COR-L47 (cell line): ENCODE measurements at places on chromosomes 2 and 18.

DNA sequence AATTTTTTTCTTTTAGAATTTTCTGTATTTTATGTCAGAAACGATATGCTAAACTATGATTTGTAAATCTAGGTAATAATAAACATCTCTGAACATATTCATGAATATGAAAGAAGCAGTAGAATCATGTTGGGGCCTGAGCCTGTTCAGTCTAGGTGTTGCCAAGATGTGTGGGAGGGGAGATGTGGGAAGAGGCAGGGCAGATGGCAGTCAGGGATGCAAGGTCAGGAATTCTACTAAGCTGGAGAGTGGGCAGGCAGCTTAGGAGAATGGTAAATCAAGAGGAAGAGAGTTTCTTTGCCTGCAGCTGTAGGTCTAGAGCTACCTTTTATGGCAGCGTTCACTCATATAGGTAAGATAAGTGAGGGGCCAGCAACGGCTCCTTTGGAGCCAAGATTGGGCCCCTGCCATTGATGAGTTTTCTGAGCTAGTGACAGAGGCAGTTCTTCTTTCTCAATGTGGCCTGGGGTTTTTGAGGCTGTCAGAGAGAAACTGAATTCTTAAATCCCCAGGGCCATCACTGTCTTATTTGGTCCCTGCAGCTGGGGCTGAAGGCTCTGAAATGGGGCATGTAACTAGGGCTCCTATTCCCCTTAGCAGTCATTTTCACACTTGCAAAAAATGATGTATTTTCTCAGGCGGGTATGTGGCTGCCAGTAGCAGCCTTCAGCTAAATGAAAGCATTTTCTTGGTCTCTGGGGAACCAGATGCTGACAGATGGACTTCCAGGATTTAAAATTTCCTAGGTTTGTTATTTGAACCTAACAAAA, 232.8 kb downstream of the PIK3C3 start:
- no peak for DNase-seq

DNA sequence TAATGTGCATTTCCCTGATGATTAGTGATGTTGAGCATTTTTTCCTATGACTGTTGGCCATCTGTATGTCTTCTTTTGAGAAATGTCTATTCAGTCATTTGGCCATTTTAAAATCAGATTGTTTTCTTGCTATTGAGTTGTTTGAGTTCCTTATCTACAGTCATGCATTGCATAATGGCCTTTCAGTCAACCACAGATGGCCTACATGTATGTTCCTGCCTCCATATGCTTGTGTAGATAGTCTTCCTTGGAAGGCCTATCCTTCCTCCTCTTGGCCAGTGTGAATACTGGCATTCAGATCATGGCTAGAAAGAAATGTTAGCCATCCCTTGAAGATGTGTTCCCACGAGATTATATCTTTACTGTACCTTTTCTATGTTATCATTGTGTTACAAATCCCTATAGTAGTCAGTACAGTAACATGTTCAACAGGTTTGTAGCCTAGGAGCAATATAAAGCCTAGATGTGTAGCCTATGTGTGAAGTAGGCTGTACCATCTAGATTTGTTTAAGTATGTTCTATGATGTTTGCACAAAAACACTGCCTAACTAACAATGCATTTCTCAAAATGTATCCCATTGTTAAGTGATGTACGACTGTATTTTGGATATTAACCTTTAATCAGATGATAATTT, 65.6 kb upstream of the CD302 start:
- DNase-seq = no peak

DNA sequence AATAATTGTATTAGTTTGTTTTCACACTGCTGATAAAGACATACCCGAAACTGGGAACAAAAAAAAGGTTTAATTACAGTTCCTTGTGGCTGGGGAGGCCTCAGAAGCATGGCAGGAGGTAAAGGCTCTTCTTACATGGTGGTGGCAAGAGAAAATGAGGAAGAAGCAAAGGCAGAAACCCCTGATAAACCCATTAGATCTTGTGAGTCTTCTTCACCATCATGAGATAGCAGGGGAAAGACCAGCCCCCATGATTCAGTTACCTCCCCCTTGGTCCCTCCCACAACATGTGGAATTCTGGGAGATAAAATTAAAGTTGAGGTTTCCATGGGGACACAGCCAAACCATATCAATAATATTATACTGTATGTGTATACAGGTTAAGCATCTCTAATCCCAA, 73.3 kb upstream of the CABLES1 start:
- DNase-seq = no peak

GRCh38 chr2:138846216-138846821, 66.1 kb upstream of the NXPH2 start:
- DNase-seq = peak; percentile 54

DNA sequence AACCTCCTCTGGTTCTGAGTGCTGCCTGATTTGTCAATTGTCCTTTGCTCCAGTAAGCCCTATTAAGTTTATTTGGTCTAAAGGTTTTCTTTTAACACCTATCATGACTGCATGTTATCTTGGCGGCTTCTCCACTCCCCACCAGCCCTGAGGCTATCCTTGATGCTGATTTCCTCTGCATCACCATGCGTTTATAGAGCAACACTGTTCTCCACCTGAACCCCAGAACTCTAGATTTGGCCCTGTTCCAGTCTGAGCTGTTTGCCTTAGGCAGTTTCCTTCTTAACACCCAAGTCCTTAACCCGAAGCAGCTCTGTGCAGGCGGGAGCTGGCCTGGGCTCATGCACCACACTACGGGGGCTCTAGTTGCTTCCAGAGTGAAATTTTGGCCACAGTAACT, 98.2 kb upstream of the NPAS2 start:
- DNase-seq = no peak

DNA sequence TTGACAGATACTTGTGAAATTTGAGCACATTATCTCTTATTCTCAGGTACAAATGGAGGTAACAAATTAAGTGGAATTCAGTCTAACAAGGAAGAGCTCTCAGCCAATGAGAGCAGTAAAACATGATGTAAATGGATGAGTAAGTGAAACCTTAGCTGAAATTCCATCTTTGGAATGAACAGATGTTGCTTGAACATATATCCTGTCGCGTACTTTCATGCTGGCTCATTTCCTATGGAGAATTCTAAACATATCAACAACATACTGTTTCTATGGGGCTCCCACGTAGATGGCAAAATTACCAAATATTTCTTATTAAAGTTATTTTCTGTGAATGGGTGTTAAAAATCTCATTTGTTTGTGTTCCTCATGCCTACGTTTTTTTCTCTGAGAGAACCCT, 256.3 kb upstream of the LINC00305 start:
- no peak for DNase-seq

- DNase-seq = no peak
Measured at GRCh38 chr18:58041633-58042032, 2.4 kb upstream of the NEDD4L start.
